ENCODE measurements at places on chromosomes 2 and 18.

GRCh38 chr2:237269138-237269875, 144.7 kb downstream of the COL6A3 start:
- DNase-seq, result no peak

GRCh38 chr2:230447455-230448451, 31.8 kb downstream of the SP100 start:
- DNase-seq, result no peak

DNA sequence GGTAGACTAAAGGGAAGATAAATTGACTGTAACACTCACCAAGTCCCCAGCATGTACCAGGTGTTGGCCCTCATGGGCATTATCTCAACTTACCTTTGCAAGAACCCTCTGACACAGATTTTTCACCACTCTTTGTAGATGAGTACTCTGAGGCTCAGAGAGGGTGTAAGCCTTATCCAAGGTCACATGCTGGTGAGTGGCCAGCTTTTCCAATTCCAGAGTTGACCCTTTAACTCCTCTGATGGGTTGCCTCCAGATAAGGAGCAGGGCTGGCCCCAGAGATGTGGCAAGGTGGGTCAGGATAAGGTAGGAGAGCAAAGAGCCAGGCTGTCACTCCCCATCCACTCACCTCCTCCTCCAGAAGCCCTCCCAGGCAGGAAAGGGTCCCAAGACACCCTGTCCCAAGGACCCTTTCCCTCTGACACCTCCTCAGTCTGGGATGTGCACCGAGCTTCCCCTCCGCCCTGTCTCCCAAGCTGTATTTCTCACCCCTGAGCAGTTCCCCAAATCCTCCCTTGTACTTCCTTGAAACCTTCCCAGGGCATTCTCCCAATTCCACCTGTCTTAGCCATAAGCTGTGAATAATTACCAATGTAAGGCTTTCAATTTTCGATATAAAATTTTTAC, 165.9 kb downstream of the ZFP36L2 start:
- DNase-seq, result no peak

DNA sequence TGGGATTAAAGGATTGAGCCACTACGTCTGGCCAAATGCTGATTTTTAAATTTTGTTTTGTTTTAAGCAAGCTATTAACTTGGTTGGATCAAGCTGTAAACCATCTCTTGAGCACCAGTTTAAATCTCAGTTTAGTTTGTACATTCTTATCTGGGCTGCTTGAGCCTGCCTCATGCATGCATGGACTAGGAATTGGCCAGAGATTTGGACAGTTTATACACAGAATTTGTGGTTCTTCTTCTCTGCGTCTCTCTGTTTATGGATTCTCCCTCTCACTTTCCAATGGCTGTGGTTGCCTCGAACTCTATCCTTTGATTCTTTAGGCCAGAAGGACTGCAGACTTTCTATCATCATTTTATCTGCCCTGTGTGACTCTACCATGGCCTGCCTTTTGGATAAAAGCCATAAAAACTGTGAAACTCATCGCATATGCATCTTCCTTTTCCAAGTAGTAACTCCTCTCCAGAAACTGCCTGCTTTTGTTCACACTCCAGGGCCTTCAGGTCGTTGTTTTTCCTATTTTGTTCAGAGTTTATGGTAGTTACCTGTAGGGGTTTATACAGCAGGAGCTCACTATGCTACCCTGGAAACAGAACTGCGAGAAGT, 32.5 kb upstream of the PLB1 start:
- DNase-seq, result no peak

- DNase-seq, result no peak
Measured at GRCh38 chr2:110978756-110979470, 141.8 kb upstream of the BCL2L11 start.

- no peak for DNase-seq
Measured at GRCh38 chr2:96391828-96392200, 56.2 kb downstream of the NCAPH start.

DNA sequence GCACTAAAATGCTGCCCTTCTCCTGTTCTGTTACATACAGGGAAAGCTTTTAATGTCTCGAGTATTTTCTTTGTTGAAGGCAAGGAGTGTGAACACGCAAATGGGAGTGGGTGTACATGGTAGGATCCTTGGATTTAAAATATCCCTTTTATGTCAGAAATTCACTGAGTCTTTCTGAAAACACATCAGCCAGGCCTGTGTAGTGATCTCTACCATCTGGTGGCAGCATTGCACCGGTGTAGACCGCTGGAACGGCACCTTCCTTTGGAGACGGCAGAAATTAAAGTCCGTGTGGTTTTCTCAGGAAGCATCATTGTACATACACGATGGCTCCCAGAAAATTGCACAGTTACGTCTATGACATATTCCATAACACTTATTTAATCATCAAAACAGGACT, 515.8 kb downstream of the GALR1 start:
- DNase-seq, result no peak

GRCh38 chr2:181995289-181995688, 9.6 kb downstream of the PPP1R1C start:
- no peak for DNase-seq

- DNase-seq, result no peak
Measured at GRCh38 chr2:10402062-10402585, 46.0 kb downstream of the ODC1 start.

DNA sequence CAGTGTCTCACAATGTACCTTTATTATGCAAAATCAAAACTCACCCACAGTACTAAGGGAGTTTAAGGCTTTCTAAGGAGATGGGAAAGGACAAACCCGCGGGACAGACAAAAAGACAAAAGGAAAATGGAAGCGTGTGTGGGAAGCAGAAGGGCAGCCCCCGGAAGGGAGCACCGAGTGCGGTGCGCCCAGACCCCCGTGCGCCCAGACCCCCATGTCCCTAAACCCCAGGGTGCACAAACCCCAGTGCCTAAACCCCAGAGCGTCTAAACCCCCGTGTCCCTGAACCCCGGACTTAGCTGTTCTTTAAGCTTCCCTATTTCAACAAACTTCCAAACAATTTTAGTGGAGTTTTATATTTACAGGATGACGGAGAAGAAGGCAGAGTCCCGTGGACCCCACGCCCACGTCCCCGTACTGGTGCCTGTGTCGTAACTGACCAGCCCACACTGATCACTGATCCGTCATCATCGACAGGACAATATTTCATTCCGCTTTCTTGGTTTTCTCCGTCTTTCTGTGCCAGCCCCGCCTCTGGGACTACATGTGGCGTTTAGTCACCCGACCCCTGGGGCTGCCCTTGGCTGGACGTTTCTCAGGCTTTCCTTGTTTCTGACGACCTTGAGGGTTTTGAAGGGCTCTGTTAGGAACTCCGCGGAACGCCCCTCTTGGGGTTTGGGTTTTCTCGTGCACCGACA, 76.9 kb downstream of the RTP5 start:
- DNase-seq, result no peak

- no peak for DNase-seq
Measured at GRCh38 chr18:59249199-59249774, 24.0 kb downstream of the RAX start.

DNA sequence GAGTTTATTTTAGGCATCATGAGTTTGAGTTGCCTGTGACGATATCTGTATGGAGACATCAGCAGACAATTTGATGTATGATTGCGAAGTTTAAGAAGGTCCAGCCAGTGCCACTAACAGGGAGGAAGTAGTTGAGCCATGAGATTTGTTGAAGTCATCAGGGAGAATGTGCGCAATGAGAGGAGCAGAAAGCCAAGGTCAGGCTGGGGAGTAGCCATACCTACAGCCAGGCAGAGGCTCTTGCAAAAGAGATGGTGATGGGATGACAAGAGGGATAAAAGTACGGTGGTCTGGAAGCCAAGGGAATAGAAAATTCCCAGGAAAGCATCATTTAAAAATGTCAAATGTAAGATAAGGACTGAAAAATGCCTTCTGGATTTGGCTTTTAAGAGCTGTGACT, 51.2 kb downstream of the LIMS1 start:
- no peak for DNase-seq

GRCh38 chr2:216637472-216637871, 4.3 kb downstream of the IGFBP2 start:
- no peak for DNase-seq

DNA sequence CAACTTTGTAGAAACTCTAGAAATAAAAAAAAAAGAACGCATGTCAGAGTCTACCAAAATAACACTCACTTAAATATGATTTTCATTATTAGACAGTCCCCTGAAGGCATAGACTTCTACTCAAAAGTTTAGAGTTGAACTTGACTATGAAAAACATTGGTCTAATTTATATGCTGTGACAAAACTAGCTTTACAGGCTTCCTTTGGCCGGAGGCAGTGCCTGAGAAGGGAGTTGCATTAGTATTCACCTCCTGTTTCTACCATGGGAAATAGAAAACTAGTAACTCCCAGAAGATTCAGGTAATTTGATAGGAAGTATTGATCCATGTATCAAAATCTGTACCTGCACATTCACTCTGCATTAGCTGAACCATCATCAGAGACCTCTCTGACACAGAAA, 163.4 kb upstream of the NOSTRIN start:
- no peak for DNase-seq

DNA sequence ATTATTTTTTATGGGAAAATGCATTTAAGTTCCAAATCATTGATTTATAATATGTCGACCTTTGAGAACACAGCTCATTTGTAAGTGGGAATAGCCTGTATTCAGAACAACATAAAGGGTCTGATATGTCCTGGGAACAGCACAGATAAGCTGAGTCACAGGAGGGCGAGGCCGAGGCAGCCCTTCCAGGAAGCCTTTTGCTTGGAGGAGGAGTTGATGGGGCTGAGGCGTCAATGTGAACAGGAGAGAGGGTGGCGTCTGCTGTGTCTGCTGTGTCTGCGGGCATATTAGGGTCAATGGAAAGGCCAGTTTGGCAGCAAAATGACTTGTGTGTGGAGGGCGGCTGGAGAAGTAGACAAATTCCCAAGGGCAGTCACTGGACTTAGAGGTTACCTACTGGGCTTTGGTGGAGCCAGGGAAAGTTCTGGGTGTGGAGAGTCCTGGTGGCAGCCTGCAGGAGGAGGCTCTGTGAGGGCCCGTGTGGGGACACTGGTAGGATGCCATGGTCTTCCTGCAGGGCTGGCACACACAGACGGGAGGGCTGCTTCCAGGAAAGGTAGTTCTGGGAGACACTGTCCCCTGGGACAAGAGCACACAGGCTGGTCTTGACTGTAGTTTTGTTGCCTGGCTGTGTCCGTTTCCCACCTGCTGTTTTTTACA, 128.1 kb downstream of the GLI2 start:
- no peak for DNase-seq

GRCh38 chr2:159506202-159506601, 110.1 kb downstream of the BAZ2B start:
- no peak for DNase-seq

GRCh38 chr2:62895632-62896009, 155.0 kb upstream of the OTX1 start:
- DNase-seq, result no peak

DNA sequence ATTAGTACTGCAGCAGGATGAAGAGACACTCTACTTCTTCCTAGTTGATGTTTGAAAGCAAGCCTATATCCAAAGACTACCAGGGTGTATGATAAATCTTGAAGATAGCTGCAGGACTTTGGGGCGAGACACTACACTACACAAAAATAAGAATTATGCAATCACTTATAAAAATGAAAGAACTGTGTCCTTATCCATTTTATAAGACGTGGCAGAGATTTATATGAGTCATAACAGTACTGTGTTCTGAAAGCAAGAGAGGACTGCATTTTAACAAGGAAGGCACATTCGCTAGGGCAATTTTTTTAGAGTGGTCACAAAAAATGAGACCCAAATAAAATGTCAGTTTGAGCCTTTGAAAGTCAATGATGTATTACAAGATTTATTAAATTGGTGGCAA, 617.0 kb upstream of the LINC00305 start:
- no peak for DNase-seq

DNA sequence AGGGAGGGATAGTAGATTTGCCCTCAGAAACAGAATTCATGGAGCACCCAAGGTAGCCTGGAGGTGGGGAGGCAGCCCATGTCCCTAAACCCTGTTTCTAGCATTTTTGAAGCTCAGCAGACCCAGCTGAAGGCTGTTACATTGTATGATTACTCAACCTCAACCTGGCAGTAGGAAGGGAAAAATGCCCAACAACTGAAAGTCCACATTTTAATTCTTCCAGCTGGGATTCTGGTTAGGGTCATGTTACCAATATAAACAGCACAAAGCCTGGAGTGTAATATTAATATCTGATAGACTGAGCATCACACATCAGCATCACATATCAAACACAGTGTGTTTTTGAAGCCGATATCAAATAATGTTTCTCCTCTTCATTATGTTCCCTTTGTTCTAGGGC, 437.0 kb downstream of the HRH4 start:
- no peak for DNase-seq

DNA sequence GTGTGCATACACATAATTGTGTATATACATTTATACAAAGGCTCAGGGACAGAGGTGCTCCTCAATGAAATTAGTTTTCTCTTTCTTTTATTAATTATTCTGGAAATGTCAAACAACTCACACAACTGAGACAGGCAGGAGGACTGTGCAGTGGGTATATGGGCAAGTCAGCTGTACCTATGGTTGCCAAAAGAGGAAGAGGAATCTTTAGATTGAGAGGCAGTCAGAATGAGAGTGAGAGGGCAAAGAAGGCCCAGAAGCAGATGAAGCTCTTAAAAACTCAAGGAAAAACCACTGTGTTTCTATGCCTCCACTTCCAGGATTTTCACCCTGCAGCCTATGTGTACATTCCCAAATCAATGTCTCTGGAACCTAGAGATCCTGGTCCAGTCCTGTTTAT, 79.1 kb downstream of the CACNB4 start:
- DNase-seq, result no peak

- no peak for DNase-seq
Measured at GRCh38 chr18:35577045-35577848, 4.3 kb upstream of the GALNT1 start.

GRCh38 chr2:95670167-95670566, 78.4 kb downstream of the TRIM43 start:
- no peak for DNase-seq

- DNase-seq, result no peak
Measured at GRCh38 chr2:226902041-226902966, 66.5 kb downstream of the RHBDD1 start.

- no peak for DNase-seq
Measured at GRCh38 chr2:190017837-190018236, 44.7 kb downstream of the MSTN start.

DNA sequence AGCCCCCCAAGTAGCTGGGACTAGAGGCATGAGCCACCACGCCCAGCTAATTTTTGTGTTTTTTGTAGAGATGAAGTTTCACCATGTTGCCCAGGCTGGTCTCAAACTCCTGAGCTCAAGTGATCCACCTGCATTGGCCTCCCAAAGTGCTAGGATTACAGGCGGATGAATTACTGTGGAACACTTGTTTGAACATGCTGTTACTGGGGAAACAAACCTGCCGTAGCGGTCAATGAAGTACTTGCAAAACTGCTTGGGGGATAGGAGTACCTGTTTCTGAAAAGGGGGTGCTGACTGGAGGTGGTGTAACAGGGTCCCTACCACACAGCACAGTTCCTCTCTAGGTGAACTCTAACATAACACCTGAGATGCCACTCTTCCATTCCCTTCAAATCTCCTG, 5.9 kb upstream of the IMPACT start:
- no peak for DNase-seq

Measured in GOT3 (cell line).